ENCODE measurements at places on chromosomes 12 and 14. TPM values are rescaled to one million over a fixed set of nuclear protein-coding genes. Genes with fewer than 3 reads are reported as not detected.

DNA sequence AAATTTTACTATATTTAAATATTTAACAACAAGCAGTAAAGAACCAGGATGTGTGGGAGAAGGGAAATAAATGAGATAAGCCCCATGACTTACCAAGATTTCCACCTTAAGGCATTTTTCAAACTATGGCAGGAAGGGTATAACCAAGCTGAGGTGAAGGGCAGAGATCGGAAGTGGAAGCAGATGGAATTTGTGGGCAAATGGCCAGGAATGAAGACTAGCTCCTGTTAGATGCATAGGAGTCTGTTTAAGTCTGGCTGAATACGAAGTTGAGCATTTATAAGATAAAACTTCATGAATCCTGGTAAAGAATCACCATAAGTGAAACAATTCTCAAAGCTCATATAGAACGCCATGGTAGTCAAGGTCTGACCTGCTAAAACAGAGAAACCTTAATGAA, 163.5 kb downstream of the DIO2 start:
- no peaks in the 10 kb centered on the region for H3K27me3 ChIP-seq
- no peak overlapping the region for H3K27ac ChIP-seq
- no peaks in the 10 kb centered on the region for H3K36me3 ChIP-seq

GRCh38 chr14:103257211-103257962, 76.7 kb upstream of the EIF5 start:
- H3K27ac ChIP-seq = no peak overlapping the region
- H3K4me3 ChIP-seq = no peak overlapping the region
- H3K4me1 ChIP-seq = no peaks in the 10 kb centered on the region
- H3K36me3 ChIP-seq = no peaks in the 10 kb centered on the region
- H3K27me3 ChIP-seq = no peaks in the 10 kb centered on the region

DNA sequence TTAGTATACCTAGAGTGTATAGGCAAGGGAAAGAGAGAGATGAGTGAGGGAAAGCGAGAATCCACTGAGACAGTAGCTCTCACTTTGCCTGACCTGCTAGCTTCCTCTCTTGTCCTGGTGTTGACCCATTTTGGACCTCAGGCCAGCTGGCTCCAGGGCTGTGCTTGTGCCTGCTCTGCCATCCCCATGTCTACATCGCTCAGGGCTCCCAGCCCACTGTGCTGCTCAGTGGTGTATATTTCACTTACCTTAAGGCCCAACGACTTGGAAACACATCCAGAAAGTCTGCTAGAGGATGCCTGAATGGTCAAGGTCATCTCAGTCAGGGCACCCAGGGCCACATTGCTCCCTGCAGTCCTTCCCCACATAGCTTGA, 964 bp upstream of the SERPINA4 start:
- H3K4me3 ChIP-seq = no peak overlapping the region
- H3K36me3 ChIP-seq = no peaks in the 10 kb centered on the region
- no peak for DNase-seq
- H3K27ac ChIP-seq = no peak overlapping the region
- no peaks in the 10 kb centered on the region for H3K4me1 ChIP-seq

DNA sequence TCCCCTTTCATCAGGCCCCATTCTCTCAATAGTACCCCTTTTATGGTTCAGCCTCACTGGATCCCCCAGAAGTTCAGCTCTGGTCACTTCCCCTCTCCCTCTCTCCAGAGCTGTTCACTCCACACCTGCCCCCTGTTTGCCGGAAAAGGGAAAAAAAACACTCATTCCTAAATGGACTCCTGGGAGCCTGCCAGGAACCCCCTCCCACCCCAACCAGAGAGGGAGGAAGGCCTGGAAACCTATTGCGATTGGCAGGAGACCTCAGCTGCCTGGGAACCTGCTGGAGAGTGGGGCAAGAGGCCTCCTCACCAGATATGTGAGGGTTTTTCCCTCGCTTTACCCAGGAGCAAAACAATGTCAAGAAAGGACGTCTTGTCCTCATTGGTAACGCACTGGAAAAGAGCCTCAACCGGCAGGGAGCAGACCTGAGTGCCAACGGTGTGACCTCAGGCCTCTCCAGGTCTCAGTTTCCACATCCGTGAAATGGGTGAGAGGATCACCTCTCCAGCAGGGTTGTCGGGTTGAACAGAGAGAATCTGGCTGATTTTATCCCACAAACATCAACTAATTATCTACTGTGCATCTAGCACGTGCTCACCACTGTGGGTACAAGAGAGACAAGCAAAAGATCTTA, 4.6 kb downstream of the DTX1 start:
- H3K27me3 ChIP-seq = peaks cover 3% of the 10 kb centered on the region
- H3K4me1 ChIP-seq = no peaks in the 10 kb centered on the region
- no peaks in the 10 kb centered on the region for H3K36me3 ChIP-seq
- H3K27ac ChIP-seq = no peak overlapping the region

DNA sequence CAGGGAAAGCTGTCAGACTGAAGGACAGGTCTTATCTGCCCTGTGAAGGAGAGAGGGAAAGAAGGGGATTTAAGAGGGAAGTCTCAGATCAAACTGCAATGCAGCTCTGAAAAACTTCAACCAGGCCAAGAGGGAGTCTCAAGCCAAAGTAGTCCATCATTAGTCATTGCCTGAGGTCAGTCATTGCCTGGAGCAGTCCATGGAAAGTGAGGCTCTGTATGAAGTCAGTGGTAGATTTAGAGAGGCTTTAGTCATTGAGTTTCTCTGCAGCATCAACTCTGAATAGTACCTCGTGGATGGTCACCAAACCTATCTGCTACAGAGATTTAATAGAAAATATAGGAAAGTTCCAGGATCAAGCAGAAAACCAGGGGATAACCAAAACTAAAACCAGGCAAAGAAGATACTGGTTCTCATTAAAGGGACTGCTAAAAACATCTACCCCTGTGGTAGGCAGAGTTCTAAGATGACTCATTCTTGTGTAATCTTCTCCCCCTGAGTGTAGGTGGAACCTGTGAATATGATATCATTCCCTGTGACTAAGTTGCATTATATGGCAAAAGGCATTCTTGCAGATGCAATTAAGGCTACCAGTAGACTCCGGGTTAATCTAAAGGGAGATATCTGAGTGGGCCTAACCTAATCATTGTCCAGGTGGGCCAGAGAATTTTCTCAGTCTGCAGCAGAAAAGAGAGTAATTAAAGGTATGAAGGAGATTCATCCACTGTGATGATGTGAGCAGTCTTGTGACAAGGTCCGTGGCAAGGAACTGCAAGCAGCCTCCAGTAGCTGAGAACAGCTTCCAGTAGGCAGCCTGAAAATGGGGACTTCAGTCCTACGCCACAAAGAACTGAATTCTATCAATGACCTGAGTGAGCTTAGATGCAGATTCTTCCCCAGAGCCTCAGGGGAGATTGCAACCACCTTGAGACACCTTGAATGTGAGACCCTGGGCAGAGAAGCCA, 123.1 kb downstream of the GALC start:
- no peak overlapping the region for H3K4me3 ChIP-seq
- H3K4me1 ChIP-seq = no peaks in the 10 kb centered on the region

GRCh38 chr12:263574-263973, 938 bp upstream of the SLC6A13 start:
- H3K4me1 ChIP-seq = no peaks in the 10 kb centered on the region
- no peak overlapping the region for H3K27ac ChIP-seq
- no peaks in the 10 kb centered on the region for H3K36me3 ChIP-seq

DNA sequence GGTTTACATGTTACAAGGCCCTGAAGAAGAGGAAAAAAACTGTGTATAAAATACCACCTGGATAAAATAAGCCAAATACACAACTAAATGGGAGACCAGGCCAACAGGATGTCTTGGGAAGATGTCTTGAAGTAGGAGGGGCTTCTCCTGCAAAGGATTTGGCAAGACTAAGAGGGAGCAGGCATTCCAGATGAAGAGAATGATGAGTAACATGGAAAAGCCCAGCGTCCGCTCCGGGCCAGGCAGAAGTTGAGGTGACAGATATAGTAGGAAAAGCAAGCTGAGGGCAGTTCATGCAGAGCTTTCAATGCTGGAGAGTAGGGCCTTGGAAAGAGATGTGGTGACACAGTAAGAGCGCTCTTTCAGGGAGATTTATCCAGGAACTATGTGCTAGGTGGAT, 16.1 kb upstream of the EIF4B start:
- H3K36me3 ChIP-seq = no peaks in the 10 kb centered on the region
- no peak overlapping the region for H3K27ac ChIP-seq
- DNase-seq = no peak
- H3K4me3 ChIP-seq = no peak overlapping the region

- H3K36me3 ChIP-seq = no peaks in the 10 kb centered on the region
- H3K27me3 ChIP-seq = no peaks in the 10 kb centered on the region
- no peak overlapping the region for H3K27ac ChIP-seq
- H3K4me3 ChIP-seq = no peak overlapping the region
Measured at GRCh38 chr14:59055006-59055405, 133.5 kb upstream of the DAAM1 start.

DNA sequence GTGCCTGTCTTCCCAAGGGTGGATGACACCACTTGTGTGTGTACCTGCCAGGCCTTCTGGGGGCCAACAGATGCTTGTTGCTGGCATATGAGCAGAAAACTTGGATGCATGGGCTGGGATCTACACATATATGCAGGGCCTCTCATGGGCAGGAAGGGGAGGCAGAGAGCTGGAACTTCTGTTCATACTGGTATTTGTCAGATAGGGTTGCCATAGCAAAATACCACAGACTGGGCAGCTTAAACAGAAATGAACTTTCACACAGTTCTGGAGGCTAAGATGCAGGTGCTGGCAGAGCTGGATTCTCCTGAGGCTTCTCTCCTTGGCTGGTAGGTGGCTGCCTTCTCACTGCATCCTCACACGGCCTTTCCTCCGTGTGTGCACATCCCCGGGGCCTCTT, 121.8 kb downstream of the SUDS3 start:
- H3K27ac ChIP-seq = no peak overlapping the region
- H3K4me1 ChIP-seq = no peaks in the 10 kb centered on the region
- H3K27me3 ChIP-seq = no peaks in the 10 kb centered on the region
- no peak for DNase-seq
- no peaks in the 10 kb centered on the region for H3K36me3 ChIP-seq
- H3K4me3 ChIP-seq = no peak overlapping the region

GRCh38 chr12:104751594-104751993, 206.5 kb downstream of the SLC41A2 start:
- H3K4me3 ChIP-seq = no peak overlapping the region
- no peak overlapping the region for H3K27ac ChIP-seq
- H3K4me1 ChIP-seq = no peaks in the 10 kb centered on the region
- no peaks in the 10 kb centered on the region for H3K27me3 ChIP-seq
- H3K36me3 ChIP-seq = no peaks in the 10 kb centered on the region

GRCh38 chr14:54133896-54134295, 177.3 kb upstream of the BMP4 start:
- H3K27me3 ChIP-seq = no peaks in the 10 kb centered on the region
- H3K4me1 ChIP-seq = peaks cover 2% of the 10 kb centered on the region
- H3K27ac ChIP-seq = no peak overlapping the region
- no peaks in the 10 kb centered on the region for H3K36me3 ChIP-seq
- H3K4me3 ChIP-seq = no peak overlapping the region
- DNase-seq = no peak

- no peak overlapping the region for H3K4me3 ChIP-seq
- DNase-seq = no peak
- H3K4me1 ChIP-seq = peaks cover 2% of the 10 kb centered on the region
- H3K27me3 ChIP-seq = no peaks in the 10 kb centered on the region
Measured at GRCh38 chr14:66568220-66568619, 60.3 kb downstream of the GPHN start.

DNA sequence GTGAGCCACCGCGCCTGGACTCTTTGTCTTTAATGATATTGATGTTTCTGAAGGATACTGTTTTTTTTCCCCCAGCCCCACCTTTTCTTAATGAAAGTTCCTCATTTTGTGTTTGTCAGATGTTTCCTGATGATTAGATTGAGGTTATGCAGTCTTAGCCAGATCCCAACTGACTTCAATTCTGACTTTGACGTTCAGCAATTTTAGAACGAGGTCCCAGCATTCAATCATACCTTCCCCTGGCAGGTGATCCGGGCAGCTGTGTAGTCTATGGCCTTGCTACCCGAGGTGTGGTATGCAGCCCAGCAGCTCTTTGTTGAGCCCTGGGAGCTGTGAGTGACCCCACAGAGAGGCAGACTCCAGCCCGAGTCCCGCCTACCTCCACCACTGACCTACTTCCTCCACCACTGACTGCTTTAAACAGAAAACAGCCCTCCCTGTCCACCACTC, 82.7 kb downstream of the LGMN start:
- DNase-seq = no peak
- H3K27me3 ChIP-seq = no peaks in the 10 kb centered on the region
- H3K4me3 ChIP-seq = no peak overlapping the region
- H3K27ac ChIP-seq = no peak overlapping the region
- peaks cover 2% of the 10 kb centered on the region for H3K36me3 ChIP-seq
- H3K4me1 ChIP-seq = no peaks in the 10 kb centered on the region

GRCh38 chr12:69254046-69254445, 14.7 kb downstream of the CPSF6 start:
- no peak overlapping the region for H3K4me3 ChIP-seq
- DNase-seq = no peak
- no peak overlapping the region for H3K27ac ChIP-seq
- H3K36me3 ChIP-seq = peaks cover 7% of the 10 kb centered on the region
- H3K4me1 ChIP-seq = no peaks in the 10 kb centered on the region

DNA sequence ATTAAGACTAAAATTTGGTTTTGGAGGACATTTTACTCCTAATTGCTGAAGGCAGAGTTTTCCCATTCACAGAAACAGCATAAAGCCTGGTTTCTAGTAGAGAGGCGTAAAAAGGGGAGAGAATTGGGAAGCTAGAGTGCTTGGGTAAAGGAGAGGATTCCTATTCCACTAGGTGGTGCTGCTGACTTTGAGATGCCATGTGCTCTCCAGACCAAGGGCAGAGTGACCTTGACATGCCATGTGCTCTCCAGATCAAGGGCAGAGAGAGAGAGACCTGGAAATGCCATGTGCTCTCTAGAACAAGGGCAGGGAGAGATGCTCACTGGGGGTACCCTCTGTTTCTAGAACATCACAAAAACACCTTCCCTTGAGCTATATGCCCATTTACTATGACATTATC, 176.2 kb upstream of the PDZRN4 start:
- no peaks in the 10 kb centered on the region for H3K4me1 ChIP-seq
- H3K27me3 ChIP-seq = no peaks in the 10 kb centered on the region
- no peak for DNase-seq
- no peak overlapping the region for H3K4me3 ChIP-seq

GRCh38 chr12:28286352-28286751, 96.1 kb downstream of the CCDC91 start:
- H3K4me1 ChIP-seq = no peaks in the 10 kb centered on the region
- H3K27me3 ChIP-seq = no peaks in the 10 kb centered on the region
- peaks cover 2% of the 10 kb centered on the region for H3K36me3 ChIP-seq
- no peak overlapping the region for H3K27ac ChIP-seq

DNA sequence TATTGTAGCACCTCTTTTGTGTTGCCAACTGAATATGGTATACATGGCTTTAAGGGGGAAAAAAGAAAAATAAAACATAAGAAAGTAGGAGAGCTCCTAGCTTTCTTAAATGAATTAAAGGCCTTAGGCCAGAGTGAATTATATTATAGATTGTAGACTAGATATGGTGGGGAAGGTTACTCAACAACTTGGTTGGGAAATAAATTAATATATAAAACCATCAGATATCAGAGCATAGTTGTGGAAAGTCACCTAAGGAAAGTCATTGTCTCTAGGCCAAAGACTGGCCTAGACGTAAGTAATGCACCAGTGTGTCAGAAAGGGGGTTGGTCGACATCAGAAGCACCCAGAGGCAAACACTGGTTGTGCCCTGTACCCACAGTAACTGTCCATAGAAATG, 391.8 kb downstream of the RAD51B start:
- no peak overlapping the region for H3K27ac ChIP-seq
- H3K27me3 ChIP-seq = no peaks in the 10 kb centered on the region
- H3K36me3 ChIP-seq = no peaks in the 10 kb centered on the region
- no peak overlapping the region for H3K4me3 ChIP-seq

SERPINA12 gene
- total RNA-seq = not detected

YBX3 gene
- total RNA-seq = 368 TPM

GAPDH gene
- total RNA-seq = 2,021 TPM

RPL10L gene
- not detected for total RNA-seq

NFE2 gene
- 3.2 TPM for total RNA-seq

MANSC4 gene
- total RNA-seq = not detected
